ENCODE measurements at places on chromosomes 7 and 10. TPM values are rescaled to one million over a fixed set of nuclear protein-coding genes. Genes with fewer than 3 reads are reported as not detected.

The COL13A1 gene
- 10.2 TPM for total RNA-seq

The THSD7A gene
- 0.97 TPM for total RNA-seq

The CAMK2B gene
- 7.3 TPM for total RNA-seq

The AEBP1 gene
- total RNA-seq = 5.7 TPM

The PCLO gene
- total RNA-seq = 29.7 TPM

DNA sequence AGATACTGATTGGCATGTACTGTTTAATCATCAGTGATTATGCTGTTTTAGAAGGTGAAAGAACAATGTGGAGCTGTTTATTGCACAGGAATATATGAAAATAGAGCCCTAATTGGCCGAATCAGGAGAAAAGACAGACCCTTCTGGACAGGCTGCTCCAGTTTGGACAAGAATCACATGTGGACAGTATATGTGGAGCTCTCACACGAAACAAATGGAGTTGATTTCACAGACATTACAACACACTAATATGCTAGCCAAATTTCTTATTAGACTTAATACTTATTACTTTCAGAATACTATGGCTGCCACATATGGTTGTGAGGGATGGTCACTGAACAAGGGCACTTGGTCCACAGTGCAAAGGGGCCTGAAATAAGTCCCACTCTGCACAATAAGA lies 15.5 kb downstream of the TWIST1 start:
- no peak for ATAC-seq

DNA sequence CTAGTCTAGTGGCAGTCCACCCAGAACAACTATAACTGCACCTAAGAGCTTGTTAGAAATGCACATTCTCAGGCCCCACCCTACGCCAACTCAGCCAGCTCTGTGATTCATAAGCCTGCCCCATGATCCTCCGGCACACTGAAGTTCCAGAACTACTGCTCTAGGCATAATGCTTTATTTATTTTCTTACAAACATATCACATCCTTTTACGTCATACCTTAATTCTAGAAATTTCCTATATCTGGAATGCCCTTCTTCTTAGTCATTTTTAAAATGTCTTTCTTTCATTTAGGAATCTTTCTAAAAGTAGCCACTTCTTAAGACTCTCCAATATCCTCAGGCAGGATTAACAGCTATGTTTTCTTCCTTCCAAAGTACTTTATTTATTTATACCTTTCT lies 480.1 kb downstream of the INHBA start:
- ATAC-seq = peak; percentile 83

GRCh38 chr10:92342796-92343195 lies 51.8 kb downstream of the MARCHF5 start:
- ATAC-seq = no peak

DNA sequence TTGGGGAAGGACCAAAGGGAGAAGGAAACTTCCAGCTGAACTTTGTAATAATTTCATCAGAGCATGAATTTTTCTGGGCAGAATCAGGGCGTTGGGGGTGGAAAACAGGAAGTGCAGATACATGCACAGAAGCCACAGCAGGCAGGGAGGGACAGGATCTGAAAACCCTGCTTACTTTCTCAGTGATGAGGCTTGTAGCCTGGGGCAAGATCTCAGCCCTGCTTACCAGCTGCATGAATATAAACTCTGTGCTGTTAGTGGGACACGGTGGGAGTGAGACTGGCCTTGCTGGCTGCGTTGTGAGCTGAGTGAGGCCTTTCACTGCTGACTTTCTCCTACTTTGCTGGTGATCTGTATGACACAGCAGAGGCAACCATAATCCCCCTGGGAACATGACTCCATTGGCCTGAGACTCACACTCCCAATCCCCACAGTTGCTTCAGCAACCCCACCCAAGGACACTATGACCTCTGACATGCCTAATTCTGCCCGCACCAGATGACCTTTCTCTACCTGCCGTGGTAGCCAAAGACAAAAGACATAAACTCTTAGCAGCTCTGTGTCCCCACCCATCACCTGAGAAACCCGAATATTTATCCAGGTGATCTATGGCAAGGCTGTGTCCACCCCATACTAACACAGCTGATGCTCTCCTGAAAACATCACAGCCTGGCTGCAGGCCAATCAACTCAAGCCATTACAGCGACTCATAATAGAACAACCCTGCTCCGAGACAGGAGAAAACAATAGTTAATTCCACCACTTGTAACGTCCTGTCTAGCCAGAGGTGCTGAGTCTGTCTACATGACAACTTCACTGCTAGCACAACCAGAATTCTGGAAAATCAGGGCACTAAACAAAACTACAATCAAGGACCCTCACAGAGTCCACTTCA lies 190.7 kb upstream of the CHRM2 start:
- no peak for ATAC-seq

GRCh38 chr10:131137223-131137622 lies 174.3 kb downstream of the TCERG1L start:
- ATAC-seq = no peak

DNA sequence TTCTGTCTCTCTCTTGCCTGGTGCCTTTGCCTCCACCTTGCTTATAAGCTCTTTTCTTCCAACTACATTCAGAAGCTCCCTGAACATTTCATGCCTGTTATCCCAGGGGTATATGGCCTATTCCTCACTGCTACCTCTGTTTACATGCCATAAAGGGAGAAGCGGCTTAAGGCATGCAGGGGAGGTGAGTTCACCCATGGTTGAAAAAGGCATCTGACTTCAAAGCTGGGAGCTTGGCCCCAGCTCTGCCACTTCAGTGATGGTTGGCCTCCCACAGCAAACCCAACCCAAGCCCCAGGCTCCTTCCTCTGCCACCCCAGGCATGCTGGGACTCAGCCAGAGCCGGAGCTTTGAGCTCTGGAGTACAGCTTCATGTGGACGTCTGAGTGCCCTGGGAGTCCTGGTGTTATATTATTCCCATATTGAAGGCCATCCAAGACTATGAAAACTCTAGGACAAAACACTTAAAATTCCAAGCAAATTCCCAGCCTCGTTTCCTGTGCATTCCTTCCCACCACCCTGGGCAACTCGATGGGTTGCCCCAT lies 468.6 kb upstream of the ZMIZ1 start:
- no peak for ATAC-seq

DNA sequence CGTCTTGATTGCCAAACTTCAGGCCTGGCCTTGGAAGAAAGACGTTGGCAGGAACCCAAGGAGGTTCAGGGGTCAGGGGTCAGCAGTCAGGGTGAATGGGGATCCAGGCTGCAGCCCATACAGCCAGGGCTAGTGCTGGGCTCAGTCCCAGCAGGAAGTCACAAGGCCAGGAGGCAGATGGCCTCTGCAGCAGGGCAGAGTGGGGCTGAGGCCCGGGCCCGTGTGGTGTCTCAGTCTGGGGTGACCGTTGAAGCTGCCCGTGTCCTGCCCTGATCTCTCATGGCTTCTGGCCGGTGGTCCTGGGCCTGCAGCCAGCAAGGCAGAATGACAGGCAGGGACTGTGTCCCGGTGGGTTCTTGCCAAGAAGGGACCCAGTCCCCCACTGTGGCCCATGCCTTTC lies 26.6 kb upstream of the PURB start:
- ATAC-seq = no peak

DNA sequence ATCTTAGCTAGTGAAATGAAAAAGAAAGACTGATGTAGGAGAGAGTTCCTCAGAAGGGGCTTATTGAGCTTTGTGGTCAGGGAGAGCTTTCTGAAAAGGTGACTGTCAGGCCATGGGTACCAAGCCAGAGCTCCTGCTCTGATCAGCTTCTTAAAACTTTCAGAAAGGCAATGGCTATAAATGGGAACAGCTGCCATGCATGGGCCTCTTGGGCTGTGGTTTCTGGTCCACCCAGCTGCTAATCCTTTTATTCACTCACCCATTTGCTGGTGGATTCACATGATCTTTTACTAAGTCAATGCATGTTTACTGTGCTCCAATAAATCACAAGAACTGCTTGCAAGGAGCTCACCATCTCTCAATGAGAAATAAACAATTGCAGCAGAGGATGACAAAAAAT lies 60.1 kb upstream of the ZPBP start:
- ATAC-seq = no peak

GRCh38 chr7:156185076-156185475 lies 372.8 kb upstream of the SHH start:
- no peak for ATAC-seq

GRCh38 chr7:158830211-158830723 lies 958 bp upstream of the ESYT2 start:
- no peak for ATAC-seq

DNA sequence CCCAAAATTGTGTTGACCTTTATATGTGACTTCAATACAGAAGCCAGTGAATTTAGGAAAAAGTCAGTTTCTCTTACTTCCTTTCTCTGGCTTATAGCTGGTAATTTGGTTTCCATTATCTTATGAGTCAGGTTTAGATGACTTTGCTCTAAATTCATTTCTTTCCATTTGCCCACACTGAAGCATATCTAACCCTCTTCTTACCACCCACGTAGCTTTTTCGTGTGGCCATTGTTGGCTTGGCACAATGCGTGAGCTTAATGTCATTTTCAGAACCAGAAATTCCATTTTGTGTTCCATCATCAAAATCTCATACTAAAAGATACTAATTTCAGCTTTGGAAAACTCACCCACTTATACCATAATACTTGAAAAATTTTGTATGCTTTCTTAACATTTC lies 271.2 kb downstream of the INHBA start:
- ATAC-seq = no peak

GRCh38 chr7:148721390-148721789 lies 22.7 kb downstream of the CUL1 start:
- ATAC-seq = no peak

DNA sequence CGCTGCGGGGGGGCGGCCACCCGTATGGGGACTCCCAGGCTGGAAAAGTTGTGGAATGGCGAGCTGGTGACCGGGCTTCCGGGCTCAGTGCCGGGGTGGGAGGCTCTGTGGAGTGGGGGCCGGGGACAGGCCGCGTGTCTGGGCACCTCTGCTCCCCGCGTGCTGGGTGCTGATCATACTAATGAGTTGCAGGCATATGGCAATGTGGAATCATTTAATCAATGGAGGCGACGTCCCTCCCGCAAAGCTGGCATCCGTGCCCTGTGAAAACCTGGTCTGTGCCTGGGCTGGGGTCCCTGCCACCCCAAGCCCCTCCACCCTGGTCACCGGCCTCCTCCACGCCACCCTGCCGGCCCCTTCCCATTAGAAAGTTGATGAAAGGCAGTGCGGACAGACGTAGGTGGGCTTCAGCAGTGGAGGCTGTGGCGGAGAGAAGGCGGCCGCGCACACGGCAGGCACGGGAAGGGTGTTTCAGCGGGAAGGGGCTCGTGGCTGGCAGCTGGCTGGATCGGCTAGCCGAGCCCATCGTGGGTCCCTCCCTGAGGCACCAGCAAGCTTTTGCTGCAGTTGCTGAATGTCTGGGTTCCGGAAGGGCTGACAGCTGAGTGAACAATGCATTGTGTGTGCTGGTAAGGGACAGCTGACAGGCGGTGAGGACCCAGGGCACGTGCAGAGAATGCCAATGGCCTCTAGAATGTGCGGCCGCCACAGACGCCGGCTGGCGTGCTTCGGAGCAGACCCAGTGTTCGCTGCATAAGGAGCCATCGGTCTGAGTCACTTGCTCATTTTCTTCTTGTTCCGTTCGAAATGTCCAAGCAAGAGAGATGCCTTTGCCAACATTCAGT lies 1.5 kb downstream of the ADGRA1 start:
- no peak for ATAC-seq

- ATAC-seq = peak; percentile 94
These were observed 608 bp downstream of the AKR1B10 start for GRCh38 chr7:134527979-134528371.

Data from motor neuron (in vitro differentiated cells).